Central memory CD8-positive, alpha-beta T cell (primary cell): ENCODE measurements at places on chromosomes 16 and 17.

GRCh38 chr17:17691468-17692263, 10.4 kb downstream of the RAI1 start:
- no peak for DNase-seq

GRCh38 chr17:82373731-82374625, 2.4 kb downstream of the UTS2R start:
- no peak for DNase-seq

DNA sequence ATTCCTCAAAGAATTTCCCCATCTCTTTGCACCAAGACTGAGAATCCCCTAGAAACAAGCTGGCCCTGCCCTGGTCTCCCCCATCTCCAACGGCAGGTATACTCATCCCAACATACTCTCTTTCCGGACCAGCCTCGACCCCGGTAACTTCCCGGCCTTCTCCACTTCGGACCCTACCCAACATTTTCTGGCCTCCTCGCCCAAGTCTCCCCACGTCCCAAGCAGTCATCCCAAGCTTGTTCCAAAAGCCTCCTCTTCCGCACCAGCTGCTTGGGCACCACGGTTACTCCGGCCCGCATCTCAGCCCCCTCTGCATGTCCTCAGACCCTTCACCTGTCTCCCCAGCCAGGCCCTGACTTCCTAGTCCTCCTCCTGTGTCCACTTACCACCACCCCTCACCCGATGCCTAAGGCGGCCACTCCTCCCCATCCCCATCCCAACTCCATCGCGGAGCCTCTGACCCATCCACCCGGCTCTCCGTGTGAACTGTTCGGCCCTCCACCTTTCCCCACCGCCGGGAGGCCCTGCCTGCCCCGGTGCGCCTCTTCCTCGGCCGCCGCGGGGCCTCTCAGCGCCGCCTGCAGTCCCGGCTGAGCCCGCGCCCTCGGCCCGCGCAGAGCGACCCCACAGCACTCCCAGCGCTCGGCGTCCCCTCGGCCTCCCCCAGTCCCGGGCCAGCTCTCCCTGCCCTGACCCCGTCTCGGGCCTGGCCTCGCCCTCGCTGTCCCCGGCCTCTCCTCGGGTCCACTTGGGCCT, 994 bp downstream of the PITPNA start:
- no peak for DNase-seq

- DNase-seq: no peak
Measured at GRCh38 chr16:23905027-23905426, 69.2 kb downstream of the PRKCB start.

DNA sequence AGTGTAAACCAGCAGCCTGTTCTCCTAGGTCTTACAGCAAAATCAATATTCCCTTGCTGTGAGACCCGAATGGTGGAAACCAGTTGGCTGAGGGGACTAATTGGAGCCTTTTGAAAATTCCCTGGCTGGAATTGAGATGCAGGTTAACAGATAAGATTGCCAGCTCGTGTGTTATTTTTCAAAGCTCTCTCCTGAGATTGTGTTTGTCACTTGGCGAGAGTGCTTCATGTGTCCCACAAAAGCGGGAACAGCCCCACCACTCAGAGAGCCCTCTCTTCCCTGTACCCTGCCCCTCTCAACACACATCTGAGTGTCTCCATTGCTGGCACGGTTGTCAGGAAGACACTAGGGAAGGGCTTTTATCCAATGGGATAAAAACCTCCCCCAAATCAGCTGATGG, 356.1 kb downstream of the CPPED1 start:
- DNase-seq: no peak

GRCh38 chr17:7587420-7588151, 2.3 kb downstream of the SOX15 start:
- no peak for DNase-seq

- DNase-seq: no peak
Measured at GRCh38 chr17:69452664-69453260, 38.3 kb downstream of the MAP2K6 start.

- no peak for DNase-seq
Measured at GRCh38 chr16:79261944-79262552, 338.5 kb downstream of the MAF start.

DNA sequence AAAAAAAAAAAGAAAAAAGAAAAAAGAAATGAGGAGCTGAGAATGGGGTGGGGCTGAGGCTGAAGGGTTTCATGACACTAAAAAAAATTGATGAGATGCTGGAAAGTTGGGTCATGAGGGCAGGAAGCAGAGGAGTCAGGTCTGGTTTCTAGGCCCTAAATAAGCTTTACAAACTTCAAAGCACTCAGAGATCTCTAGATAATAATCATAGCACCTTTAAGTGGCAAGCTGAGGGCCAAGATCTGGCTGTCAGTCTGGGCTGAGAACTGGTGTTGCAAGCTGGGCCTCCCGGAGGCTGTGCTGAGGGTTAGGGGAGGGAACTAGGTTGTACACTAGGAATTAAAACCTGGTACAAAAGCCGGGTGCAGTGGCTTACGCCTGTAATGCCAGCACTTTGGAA, 6.4 kb downstream of the ZNF764 start:
- DNase-seq: peak; percentile 37
